Hematopoietic multipotent progenitor cell treated with erythropoietin and hydrocortisone succinate and interleukin-3 and kit ligand, for 4 days (in vitro differentiated cells): ENCODE measurements at places on chromosomes 12 and 14.

- no peak for DNase-seq
Measured at GRCh38 chr14:77204459-77204771, 22.8 kb downstream of the TMEM63C start.

GRCh38 chr14:36517242-36518030, 2.6 kb downstream of the NKX2-1 start:
- peak; percentile 10 for DNase-seq

- no peak for DNase-seq
Measured at GRCh38 chr12:30614031-30614430, 81.6 kb downstream of the IPO8 start.

- DNase-seq, result peak; percentile 83
Measured at GRCh38 chr12:120640861-120641833, 721 bp downstream of the CABP1 start.

DNA sequence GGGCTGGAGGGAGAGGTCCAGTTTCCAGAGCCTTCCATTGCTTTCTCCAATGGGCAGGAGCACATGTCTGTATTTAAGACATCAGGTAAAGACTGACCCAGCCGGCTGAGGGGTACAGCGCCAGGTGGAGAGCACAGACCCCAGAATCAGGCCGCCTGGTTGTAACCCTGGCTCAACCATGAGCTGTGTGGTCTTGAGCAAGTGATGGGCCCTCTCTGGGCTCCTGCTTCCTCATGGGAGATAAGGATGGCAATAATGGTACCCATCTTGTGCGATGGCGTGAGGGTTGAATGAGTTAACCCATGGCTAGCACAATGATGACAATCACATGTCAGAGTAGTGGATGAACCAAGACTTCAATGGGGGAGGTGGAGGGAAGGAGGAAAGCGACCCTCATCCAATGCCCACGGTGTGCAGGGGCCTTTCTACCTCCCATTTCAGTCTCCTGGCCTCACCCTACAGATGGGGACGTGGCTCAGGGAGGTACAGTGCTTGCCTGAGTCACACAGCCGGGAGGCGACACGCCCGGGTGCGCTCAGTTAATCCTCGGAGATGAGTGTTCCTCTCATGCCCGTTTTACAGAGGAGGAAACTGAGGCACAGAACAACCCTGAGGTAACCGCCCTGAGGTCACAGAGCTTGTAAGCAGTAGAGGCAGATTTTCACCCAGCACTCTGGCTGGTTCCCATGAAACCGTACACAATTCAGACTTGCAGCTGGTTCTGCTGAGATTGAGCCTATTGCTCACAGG, 163.9 kb downstream of the RBM19 start:
- no peak for DNase-seq

DNA sequence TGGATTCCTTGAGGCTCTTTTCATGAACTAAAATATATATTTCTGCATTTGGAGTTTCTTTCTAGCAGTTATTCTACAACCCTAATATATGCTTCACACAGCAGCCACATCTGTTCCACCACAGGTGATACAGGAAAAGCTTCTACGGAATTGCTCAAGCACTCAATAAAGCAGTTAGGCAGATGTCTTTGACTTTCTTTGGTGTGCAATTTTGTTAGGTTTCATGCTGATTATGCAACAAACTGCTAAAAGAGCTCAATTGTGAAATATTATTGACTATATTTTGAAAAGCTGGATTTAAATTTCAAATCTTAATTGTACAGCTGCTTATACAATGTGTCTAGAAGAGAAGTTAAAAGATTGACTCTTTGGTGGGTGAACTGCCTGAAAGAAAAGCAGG, 1055.6 kb upstream of the FBXO33 start:
- no peak for DNase-seq

DNA sequence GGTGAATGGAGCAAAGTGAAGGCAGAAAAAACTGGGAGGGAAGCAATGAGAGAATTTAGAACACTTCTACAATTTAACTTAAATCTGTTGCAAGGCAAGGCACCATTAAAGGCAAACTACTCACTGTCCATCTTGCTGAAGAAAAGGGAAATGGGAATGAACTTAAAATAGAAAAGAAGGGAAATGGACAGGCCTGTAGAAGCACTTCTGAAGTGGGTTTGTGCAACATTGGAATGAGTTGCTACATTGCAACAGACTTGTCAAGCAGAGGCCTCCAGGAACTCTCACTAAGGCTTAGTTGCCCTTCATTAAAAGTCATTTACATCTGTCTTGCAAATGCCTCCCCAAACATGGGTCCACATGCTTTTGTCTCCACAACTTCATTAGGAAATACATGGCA, 13.7 kb upstream of the OR10AD1 start:
- DNase-seq, result peak; percentile 15

DNA sequence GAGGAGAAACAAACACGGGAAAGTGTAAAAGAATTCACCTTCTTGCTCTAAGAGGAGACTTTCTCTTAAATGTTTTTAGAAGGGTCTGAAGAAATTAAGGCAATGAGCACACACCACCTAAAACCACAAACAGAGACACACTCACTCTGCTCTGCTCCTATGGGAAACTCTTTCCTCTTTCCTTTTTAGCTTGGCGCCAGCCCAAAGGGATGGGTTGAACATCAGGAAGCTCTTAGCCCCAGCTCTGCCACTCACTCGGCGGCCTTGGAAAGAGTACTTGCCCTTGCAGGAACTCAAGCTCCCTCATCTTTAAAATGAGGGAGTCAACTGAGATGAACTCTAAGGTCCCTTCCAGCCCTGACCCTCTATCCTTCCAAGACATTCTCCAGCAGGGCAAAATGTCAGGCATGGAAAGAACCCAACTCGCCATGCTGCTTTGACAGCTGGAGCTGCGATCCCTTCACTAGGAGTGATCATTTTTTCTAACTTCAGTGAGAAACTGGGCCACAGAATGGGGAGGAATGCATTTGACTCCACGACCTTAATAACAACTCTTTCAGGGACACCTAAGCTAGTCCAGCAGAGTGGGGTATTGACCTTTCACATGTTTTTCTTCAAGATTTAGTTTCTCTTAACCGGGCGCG, 980 bp upstream of the RNASE8 start:
- no peak for DNase-seq

- DNase-seq, result no peak
Measured at GRCh38 chr14:73235531-73236155, 1.7 kb upstream of the PAPLN start.

DNA sequence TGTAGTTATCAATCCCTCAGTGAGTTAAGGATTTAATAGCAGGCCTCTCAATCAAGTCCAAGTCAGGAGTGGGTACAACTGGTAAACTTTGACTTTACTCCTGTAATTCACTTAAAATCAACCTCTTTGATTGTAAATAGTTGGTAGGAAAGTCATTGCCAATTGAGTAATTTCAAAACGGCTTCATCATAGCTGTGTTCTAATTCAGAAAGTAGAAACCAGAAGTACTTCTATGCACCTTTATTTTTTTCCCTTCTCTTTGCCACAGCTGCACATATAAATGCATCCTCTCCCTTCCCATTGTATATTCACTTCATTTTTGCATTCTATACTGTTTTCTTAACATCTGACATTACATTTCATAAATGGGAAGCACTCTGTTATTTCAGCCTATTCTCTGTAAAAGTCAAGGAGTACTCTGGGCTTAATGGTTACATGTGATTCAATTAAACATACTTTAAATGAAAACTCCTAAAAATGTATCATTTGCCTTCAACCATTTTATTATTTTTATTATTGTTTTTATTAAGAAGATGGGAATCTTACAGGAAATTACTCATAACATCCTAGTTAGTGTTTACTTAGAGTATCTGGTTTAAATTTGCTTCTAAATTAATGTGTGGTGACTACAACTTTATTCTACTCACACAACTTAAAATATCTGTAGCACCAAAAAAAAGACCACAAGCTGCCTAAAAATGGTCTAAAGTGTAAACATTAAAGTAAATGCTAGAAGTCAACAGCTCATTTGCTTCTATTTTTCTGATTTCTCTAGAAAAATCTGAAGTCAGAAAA, 171.2 kb downstream of the CEP128 start:
- no peak for DNase-seq

GRCh38 chr14:91708795-91709194, 23.1 kb downstream of the CATSPERB start:
- no peak for DNase-seq

GRCh38 chr14:23433457-23433856, 2.0 kb downstream of the MYH7 start:
- DNase-seq, result no peak

DNA sequence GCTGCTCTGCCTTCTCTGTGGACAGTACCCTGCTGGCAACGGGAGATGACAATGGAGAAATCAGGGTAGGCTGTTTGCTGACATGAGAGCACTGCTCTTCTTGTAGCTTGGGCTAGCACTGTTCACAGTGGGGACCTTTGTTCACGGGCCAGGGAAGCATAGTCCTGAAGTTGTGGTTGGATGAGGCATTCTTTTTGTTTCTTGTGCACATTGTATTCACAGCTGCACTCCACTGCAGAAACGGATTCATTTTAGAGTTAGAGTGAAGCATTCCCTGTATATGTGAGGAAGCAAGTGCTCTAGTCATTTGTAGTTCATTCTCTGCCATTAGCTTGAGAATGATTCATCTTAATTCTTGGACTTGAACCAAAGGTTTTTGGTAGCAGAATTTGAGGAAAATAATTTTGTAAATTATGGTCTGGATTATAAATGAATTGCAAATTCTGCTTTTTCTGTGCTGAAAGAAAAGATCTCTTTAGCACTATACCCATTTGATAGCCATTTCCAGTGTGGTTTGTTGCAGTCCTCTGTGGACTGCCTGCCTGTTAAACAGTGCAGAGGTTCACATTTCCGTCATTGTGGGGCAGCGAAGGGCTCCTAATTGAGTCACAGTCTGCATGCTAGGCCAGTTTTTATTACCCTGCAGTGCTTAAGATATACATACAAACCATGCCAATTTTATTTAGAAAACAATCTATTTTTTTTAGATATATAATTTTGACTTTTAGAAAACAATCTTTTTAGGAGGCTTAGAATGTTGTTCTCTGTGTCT, 80.6 kb downstream of the APAF1 start:
- peak; percentile 79 for DNase-seq

DNA sequence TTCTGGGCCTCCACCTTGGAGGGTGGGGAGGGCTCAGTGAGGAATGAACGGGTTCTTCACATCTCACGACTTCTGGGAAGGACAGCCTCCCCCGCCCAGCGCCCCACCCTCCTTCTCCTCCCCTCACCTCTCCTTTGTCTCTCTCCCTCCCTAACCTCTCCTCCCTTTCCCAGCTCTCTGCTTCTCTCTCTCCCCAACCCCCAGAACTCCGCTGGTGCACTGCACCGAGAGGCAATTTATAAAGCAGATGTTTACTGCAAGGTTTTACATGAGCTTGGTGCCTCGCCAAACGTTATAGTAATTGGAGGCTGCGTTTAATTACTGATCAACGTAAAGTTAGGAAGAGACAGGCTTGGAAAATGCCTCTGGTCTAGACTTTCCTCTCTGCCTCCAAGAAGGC, 42.9 kb upstream of the FAM222A start:
- no peak for DNase-seq

GRCh38 chr14:54564868-54565784, 1.8 kb upstream of the SAMD4A start:
- peak; percentile 42 for DNase-seq

DNA sequence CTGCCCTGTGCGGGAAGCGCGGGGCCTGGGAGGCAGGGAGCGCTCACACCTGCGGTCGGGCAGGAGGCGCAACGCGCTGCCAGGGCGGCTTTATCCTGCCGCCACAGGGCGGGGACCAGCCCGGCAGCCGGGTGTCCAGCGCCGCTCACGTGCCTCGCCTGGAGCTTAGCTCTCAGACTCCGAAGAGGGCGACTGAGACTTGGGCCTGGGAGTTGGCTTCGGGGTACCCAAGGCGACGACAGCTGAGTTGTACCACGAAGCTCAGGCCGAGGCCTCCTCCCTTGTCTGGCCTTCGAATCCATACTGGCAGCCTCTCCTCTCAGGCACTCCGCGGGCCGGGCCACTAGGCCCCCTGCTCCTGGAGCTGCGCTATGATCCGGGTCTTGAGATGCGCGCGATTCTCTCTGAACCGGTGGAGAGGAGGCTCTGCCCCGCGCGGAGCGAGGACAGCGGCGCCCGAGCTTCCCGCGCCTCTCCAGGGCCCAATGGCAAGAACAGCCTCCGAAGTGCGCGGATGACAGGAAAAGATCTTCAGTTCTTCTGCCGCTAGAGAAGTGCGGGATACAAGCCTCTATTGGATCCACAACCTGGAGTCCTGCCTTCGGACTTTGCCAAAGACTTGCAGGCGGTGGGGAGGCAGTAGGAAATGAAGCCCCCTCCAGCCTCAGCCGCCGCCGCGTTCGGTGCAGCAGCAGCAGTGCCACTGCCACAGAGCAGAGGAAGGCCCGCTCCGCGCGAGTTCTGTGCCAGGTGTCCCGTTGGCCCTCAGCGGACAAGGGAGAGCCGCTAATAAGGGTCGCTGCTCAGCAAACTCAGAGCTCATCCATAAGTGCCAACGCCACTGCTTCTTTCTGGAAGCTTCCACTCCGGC, 6.8 kb downstream of the SIX1 start:
- DNase-seq, result no peak

DNA sequence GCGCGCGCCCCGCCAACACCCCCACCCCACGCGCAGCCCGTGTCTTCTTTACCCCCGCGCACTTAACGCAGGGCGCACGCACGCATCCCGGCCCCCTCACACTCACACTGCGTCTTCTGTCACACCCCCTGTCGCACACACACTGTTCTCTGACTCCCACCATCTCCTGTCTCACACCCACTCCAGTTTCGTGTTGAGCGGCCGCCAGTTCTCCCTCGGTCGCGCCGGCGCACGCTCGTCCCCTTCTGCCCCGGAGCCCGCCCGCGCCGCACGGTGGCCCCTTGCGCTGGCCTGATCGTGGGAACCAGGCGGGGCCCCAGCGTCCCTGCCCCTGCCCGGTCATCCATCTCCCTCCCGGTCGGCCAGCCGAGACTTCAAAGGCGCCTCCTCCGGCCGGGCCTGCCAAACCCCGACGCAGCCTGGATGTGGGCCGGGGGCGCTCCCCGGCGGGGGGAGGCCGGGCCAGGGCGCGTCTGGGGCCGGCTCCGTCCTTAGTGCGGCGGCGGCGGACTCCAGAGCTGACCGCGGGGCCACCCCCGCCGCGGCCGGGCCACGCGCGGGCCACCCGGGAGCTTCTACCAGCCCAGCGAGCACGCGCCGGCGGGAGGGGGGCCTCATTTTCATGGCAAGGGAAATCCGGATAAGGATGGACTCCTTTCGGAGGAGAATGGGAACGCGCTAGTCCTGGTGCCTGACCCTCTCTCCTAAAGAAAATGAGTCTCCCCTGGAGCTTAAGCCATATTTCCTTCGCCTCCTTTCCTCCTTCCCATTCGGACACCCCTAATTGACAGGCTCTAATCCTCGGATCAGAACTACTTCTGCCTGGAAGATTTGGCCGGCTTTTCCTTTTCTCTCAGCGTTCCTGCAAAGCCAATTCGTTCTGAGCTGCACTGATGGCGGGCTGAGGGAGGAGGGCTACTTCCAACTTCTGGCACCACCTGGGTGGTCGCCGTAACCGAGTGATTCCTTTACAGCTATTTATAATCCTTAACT, 82.0 kb upstream of the HMGA2 start:
- DNase-seq, result peak; percentile 49
